ENCODE measurements at places on chromosomes 6 and 20.

DNA sequence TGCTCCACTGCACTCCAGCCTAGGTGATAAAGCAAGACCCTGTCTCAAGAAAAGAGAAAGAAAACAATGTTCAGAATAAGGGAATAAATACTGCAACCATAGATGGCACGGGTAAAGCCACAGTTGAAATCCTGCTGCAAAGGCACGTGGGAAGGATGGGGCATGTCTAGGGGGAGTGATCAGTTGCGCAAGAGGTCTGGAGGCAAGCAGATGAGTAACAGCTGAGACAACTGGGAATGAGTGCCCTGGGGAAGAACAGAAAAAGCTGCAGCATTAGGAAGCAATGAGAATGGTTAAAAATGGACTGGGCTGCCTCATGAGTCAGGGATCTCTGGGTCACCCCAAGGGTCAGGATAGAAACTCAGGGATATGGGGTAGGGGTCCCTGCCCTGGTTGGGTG, 96.3 kb downstream of the GMPR start:
- DNase-seq, result no peak

- no peak for DNase-seq
Measured at GRCh38 chr20:52405417-52405816, 213.8 kb upstream of the ZFP64 start.

GRCh38 chr6:116431964-116432595, 29.1 kb upstream of the CALHM6 start:
- no peak for DNase-seq

GRCh38 chr6:33197431-33198048, 2.9 kb downstream of the RXRB start:
- no peak for DNase-seq

- DNase-seq, result no peak
Measured at GRCh38 chr20:36836591-36837269, 39.2 kb upstream of the TLDC2 start.

DNA sequence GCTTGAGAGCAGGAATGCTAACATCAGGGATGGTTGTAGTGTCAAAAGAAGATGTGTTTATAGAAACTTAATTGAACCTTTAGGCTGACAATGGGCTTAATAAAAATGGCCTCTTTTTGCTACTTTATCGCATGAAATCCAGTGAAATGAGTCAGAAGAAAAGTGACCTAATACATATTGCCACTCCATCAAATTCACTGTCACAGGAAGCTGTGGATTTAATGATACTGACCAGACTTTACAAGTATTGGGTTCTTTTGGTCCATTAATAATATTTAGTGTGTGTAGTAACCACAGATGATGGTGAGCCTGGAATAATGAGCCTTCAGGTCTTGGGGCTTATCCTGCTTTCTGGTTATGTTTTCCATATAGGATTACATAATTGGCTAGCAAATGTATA, 231.8 kb upstream of the GMDS start:
- no peak for DNase-seq

- DNase-seq, result no peak
Measured at GRCh38 chr20:49288250-49288751, 10.4 kb upstream of the ZNFX1 start.

DNA sequence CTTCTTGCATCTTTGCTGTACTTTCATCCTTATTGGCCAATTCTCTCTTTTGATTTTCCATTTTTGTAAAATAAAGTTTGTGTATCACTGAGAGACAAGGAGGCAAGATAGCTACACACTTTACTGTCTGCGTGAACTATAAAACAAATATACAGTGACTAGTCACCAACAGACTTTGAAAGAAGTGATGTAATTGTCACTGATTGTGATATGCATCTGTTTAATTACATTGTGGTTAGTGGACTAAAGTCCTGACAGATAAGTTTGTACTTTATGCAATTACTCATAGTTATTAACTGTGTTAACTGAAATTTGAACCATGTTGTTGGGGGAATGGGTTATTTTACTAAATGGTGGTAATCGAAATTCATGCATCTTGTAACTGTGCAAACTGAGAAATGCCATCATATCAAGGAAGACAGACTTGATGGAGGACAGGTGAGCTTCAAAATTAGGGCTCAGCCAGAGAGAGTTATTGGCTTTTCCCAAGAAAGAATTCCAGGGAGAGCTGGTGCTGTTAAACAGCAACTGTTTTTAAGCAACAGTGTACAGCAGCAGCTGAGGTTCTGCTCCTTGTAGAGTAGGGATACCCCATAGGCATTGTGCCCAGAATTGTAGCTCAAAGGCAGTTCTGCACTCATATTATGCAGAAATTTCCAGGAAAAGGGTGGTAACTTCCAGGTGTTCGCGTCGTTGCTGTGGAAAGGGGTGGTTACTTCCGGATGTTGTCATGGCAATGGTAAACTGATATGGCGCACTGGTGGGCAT, 62.9 kb downstream of the EFHC1 start:
- DNase-seq, result no peak

- no peak for DNase-seq
Measured at GRCh38 chr6:98380589-98380988, 453.8 kb upstream of the POU3F2 start.

- DNase-seq, result no peak
Measured at GRCh38 chr6:77626426-77626825, 26.4 kb upstream of the MEI4 start.

GRCh38 chr6:123668965-123669591, 32.3 kb upstream of the TRDN start:
- DNase-seq, result no peak

DNA sequence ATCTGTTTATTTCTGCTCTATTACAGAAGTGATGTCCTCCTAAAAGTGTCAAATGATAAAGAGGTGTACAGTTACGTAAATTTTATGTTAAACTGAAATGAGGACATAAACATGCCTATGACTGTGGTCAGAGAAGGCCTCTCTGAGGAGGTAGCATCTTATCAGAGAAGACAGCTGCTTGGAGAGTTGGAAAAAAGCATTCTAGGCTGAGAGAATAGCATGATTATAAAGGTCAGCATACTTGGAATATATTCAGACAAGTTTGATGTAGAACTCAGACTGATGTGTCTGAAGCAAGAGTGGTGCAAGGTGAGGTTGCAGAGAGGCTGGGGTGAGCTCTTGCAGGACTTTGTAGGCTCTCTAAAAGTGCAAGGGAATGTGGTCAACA, 3.1 kb upstream of the PCNA start:
- no peak for DNase-seq

DNA sequence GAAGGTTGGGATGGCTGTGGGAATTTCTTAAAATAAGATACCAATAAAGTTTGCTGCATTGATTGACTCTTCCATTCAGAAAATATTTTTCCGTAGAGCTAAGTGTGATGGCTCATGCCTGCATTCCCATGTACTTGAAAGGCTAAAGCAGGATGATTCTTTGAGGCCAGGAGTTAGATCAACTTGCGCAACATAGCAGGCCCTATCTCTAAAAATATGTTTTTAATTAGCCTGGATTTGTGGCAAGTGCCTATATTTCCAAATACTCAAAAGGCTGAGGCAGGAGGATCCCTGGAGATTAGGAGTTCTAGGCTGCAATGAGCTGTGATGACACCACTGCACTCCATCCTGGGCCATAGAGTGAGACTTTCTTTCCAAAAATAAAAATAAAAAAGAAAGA, 431.2 kb upstream of the PTCHD4 start:
- DNase-seq, result no peak

GRCh38 chr6:44737829-44738528, 350.5 kb downstream of the CDC5L start:
- no peak for DNase-seq

GRCh38 chr6:138778331-138778730, 4.8 kb downstream of the CCDC28A start:
- DNase-seq, result no peak

DNA sequence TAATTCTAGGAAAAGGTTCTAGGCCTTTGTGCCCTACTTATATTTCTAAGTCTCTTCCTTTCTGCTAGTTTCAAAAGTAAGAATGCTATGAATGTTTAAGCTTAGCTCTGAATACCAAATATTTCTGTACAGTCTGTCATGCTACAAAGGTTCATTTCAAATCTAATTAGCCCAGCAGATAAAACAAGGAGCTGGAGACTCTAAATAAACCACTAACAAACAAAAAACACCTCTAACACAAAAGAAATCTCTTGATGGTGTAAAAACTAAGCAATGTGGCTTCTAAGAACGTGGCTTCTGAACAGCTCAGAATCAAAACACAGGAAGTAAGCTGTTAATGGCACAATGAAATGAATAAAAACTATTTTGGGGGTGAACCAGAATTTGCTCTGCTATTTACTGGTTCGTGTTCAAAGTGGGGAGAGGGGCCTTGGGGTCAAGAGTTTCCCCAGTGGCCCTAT, 198.3 kb downstream of the BCAS1 start:
- DNase-seq, result no peak

DNA sequence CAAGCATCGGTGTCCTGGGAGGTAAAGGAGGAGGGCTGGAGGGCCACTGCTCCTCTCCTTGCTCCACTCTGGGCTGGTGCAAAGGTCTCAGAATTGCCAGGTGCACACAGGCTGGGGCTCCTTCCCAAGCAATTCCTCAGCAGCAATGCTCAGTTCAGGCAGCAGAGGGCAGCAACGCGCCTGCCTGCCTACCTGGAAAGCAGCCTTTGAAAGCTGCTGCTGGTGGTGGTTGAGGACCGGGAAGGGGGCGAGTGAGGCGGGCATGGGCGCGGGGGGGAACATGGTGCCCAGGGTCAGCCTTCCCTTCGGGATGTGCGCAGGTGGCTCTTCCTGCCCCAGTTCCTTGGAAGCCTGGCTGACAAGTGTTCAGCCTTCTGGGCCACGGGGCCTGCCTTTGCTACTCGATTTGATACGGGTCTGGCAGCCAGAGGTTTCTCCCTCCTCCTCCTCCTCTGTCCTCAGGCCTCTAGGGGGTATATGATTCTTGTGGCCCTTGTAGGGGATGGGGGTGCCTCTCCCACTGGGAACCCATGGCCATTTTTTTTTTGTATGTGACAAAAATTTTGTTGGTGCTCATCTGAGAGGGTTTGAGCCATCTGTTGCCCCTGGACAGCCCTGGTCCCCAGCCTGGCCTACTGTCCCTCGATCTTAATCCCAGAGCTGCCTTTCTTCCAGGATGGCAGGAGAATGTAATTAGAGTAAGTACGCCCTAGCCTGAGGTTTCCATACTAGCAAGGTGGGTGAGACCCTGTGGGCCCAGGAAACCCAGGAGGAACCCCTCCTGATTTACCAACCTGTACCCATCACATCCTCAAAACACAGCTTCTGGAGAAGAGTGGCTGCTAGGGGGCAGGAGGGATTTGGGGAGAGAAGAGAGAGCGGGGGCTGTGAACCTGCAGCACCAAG, 20.1 kb downstream of the MRPS18A start:
- peak; percentile 73 for DNase-seq

- no peak for DNase-seq
Measured at GRCh38 chr6:33613146-33613794, 7.9 kb upstream of the ITPR3 start.

GRCh38 chr20:47719625-47720024, 65.7 kb downstream of the SULF2 start:
- no peak for DNase-seq

GRCh38 chr6:45609141-45609638, 231.5 kb upstream of the SUPT3H start:
- DNase-seq, result no peak

DNA sequence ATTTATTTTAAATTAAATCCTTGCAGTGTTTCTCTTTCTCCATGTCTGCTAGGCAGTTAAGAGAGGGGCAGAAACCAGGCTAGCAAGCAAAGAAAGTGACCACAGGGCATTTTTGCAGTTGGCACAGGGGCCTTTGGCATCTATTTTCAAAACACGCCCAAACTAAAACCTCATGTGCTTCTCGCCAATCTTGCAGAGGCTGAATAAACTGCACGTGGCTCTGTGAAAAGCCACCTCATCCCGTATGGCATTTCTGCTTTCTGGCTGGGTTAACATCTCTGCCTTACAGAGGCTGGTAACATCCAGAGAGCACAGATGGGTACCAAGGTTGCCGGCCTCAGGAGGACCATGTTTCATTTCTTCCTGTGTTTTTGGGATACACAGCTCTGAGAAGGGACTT, 54.6 kb downstream of the GJA10 start:
- no peak for DNase-seq

- DNase-seq, result peak; percentile 56
Measured at GRCh38 chr6:36755435-36756348, 58.1 kb downstream of the RAB44 start.

GRCh38 chr6:119034827-119035458, 43.5 kb downstream of the FAM184A start:
- no peak for DNase-seq

GRCh38 chr6:72650081-72650745, 28.3 kb downstream of the KCNQ5 start:
- no peak for DNase-seq

DNA sequence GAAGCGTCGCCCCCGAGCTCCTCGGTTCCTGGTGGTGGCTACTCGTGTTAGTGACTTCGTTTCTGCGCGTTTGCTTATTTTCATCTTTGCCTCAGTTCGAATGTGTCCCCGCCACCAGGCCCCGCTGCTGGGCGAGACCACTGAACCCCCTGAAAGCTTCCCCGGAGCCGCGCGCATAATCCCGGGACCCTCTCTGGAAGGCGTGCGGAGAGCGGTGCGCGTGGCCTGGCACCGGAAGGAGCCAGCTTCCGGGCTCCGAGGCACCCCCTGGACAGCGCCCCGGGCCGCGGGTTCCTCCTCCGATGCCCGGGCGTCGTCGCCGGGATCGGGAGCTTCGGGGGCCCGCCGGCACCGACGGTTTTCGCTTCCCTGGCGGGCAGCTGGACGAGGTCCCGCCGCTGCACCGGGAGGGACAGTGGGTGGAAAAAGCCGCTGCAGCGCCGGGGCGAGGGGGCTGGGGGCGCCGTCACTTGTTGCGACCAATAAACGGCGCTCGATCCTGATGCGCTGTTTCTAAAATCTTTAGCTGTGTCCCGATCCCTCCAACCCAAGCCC, 643 bp upstream of the SLC35D3 start:
- no peak for DNase-seq

DNA sequence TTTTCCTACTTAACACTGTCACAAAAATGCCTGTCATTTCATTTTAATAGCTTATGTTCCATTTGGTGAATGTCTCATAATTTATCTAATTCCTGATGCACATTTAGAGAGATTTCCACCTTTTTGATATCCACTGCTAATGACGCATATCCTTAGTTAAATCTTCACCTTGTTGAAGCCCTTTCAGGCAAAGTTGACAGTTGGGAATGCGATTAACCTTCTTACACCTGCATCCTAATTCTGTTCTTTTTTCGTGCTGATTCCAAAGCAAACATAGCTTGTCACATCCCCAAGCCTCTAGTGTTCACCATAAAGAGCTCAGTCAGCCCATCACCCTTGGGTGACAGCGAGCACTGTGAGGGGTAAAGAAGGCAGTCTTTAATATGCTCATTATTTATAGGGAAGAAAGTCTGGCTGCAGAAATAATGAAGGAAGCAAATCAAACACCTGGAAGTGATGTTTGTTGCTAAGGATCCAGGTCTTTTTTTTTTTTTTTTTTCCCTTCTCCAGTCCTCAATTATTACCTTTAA, 205.6 kb downstream of the DTNBP1 start:
- DNase-seq, result no peak
